Activated T-helper 2 cell treated with anti-CD3 and anti-CD28 coated beads, Interferon-gamma antibody, Interleukin-2, Interleukin-4, amounts not matched to agents 10 μg/mL and 5 μg/mL and 100 μg/mL, durations not matched to agents 14 hours and 24 hours and 36 hours (primary cell): ENCODE measurements at places on chromosomes 3 and 15. TPM values are rescaled to one million over a fixed set of nuclear protein-coding genes. Genes with fewer than 3 reads are reported as not detected.

GRCh38 chr15:94352636-94353487, 121.5 kb downstream of the MCTP2 start:
- peaks cover 2% of the 10 kb centered on the region for H3K4me1 ChIP-seq
- no peak overlapping the region for H3K4me3 ChIP-seq
- H3K27ac ChIP-seq: no peak overlapping the region

DNA sequence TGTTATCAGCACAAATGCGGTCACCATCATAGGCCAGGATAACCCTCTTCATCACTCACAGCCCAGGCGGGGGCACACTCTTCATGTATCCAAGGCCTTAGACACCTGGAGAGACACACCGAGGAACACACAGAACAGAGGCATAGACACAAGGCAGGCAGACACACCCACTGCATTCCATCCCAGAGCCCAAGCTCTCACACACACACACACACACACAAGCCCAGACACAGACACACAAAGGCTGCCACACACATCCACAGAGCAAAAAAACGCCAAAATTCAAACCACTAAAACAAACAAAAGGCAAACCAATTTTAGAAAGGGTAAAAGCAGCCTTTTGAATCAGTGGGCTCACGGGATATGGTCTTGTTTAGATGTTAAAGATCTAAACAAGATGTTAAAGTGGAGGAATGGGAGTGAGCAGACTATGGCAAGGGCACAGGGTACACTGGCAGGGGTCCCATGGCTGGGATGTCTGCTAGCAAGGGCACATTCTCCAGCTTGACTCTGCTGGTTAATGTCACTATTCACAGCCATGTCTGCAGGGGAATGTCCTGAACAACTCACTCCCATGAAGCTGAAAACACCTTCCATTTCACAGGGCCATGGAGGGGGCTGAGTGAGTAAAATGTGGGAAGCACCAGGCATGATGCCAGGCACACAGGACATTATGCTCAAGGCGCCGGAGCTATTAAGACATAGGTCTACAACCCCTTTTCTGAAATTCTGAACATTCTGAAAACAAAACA, 14.9 kb upstream of the CRABP1 start:
- H3K27me3 ChIP-seq: peaks cover 5% of the 10 kb centered on the region
- no peaks in the 10 kb centered on the region for H3K36me3 ChIP-seq
- H3K4me1 ChIP-seq: no peaks in the 10 kb centered on the region
- H3K4me3 ChIP-seq: no peak overlapping the region
- DNase-seq: no peak
- H3K27ac ChIP-seq: no peak overlapping the region

GRCh38 chr3:187748050-187748481, 2.8 kb upstream of the BCL6 start:
- peaks cover 3% of the 10 kb centered on the region for H3K36me3 ChIP-seq
- H3K27me3 ChIP-seq: no peaks in the 10 kb centered on the region
- DNase-seq: peak; percentile 84
- H3K27ac ChIP-seq: peak overlapping the region; percentile 99

The CCDC54 gene
- total RNA-seq: not detected in 2 replicates
